GM23338 (cell line): ENCODE measurements at places on chromosomes 13 and 19.

DNA sequence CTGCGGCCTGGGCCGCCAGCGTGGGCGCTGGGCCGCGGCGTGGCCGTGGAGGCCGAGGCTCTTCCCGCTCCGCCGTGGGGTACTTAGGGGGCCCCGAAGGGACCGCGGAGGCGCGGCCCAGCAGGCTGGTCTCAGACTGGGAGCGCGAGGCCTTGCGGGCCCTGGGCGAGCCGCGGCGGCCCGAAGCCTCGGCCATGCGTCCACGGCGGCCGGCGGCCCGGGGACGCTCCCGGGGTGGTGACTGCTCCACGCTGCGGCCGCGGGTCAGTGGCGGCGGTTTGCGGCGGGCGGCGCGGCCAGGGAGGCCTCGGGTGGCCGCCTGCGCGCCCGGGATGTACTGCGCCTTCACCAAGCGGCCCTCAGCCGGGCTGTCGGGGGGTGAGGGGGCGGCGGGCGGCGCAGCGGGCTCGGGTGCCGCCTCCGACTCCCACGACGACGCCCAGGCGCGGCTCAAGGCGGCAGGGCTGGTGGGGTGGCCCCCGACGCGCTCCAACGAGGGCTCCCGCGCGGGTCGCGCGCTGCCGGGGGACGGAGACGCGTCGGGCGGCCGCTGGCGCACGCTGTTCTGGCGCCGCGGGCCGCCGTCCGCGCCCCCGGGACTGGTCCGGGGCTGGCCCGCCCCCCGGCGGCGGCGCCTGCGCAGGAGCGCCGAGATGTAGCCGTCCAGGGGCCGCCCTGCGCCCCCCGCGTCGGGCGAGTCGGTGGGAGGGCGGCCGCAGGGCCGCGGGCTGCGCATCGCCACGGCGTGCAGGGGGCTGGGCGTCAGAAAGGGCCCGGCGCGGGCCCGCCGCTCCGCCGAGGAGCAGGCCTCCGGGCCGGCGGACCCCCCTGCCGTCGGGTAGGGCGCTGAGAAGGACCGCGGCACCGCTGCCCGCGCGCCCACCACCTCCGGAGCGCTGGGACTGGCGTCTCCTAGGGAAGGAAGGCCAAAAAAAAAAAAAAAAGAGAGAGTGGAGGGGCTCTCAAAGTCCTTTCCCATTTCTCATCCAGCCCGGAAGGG lies 11.7 kb downstream of the DACT3 start:
- DNase-seq: peak; percentile 56

- no peak for DNase-seq
These were observed 173.6 kb downstream of the NALCN start for GRCh38 chr13:101242720-101243119.

DNA sequence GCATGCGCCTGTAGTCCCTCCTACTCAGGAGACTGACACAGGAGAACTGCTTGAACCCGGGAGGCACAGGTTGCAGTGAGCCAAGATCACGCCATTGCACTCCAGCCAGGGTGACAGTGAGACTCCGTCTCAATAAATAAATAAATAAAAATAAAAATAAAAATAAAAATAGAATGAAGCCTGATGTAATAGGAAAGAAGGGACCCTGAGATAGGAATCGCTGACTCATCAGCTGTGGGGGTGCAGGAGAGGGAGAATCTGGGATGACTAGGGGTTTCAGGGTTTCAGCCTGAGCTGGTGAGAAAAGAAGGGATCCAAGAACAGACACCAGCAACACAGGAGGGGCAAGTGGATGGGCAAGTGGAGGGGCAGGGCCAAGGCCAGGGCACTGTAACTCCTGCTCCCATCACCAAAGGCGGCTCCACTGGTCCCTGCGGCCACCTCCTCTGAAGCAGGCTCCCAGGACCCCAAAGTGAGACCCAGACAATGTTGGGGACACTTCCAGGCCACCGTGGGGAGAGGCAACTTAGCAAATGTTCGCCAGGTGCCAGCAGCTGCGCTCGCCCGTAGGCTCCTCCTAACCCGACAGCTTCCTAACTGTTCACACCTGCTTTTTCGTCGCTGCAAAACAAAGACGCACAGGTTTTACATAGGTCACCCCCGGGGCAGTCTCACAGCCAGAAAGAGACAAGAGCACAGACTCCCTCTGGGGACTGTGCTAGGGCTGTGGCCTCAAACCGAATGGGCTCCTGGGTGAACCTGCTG lies 1.2 kb downstream of the HAUS8 start:
- peak; percentile 62 for DNase-seq

DNA sequence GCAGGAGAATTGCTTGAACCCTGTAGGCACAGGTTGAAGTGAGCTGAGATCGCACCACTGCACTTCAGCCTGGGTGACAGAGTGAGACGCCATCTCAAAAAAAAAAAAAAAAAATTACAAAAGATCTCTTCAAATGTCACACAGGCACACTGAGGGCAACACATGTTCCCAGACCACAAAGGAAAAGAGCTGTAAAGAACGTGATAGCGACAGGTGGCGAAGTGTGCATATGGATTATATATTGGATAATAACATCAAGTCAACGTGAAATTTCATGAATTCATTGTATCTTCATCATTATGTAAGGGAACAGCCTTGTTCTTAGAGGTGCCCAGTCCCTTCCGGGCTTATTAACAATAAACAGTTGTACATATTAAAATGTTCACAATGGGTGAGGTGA lies 31.8 kb upstream of the DPP9 start:
- DNase-seq: no peak

GRCh38 chr19:34120846-34121639 lies 51.3 kb upstream of the LSM14A start:
- peak; percentile 77 for DNase-seq

DNA sequence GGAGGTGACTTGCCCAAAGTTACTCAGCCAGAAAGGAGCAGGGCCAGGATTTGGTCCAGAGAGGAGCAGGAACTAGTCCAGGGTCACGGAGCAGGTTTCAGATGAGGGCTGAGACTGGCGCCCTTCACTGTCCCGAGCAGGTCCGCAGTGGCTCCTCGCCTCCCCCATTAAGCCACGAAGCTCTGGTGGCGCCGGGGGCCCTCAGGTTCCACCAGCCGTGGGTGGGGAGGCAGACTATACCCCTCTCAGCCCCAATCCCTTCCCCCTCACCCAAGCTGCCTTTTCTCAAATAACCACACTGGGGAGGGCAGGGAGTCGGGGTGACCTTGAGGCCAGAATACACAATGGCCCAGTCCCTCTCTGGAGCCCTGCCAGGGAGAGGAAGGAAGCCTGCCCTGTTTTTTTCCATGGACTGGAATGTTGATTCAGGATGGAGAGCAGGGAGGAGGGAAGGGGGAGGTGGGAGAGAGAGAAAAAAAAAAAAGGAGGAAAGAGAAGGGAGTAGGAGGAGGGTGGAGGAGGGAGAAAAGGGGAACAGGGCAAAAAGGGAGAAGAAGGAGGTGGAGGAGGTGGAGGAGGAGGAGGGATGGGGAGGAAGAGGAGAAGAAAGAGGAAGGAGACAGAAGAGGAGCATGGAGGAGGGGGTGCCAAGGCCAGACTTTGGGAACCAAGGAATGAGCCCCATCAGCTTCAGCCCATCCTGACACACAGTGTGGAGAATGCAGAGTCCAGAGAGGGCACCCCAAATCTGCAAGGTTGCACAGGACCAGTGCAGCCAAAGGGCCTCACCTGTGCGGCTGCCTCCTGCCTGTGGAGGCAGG lies 19.7 kb downstream of the CEACAM16 start:
- DNase-seq: peak; percentile 95

- peak; percentile 1 for DNase-seq
These were observed 8.6 kb downstream of the ZBTB7A start for GRCh38 chr19:4057931-4058692.

DNA sequence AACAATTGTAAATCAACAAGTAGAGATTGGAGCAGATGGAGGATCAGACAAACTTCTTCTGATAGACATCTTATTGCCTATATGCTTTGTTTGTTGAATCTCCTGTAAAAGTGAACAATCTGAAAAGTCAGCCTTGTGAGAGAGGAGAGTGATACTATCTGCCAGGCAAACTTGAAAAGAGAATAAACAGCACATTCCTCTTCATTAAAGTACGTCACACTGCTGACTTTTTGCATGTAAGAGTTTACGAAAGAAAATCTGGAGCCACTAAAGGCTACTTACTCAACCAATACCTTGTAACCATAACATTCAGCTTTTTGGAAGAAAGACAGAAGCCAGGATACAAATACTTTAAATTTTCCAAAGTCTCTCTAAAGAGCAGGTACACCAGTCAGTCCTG lies 42.5 kb downstream of the EDNRB start:
- DNase-seq: no peak

DNA sequence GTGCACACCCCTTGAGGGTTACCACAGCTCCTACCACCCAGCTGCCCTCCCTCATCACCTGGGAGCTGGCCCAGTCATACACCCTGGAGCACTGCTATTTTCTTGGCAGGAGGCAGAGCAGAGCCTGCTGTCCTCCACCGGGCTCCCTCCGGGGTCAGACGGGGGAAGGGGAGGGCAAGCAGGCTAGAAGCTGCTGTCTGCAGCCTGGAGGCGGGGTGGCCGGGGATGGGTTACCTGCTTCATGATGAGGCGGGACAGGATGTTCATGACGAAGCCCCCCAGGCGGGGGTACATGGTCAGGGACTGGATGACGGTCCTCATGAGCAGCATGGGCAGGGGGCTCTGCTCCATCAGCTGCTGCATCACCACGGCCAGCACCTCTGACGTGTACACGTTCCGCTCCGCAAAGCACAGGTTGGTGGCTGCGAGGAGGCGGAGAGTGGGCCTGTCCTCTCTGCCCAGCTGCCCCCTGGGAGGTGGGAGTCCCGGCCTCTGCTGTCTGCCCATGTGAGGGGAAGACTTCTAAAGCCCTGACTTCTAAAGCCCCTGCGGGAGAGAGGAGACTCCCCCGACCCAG lies 2.7 kb upstream of the RSPH6A start:
- peak; percentile 59 for DNase-seq
